ENCODE measurements at places on chromosomes 5 and 9. TPM values are rescaled to one million over a fixed set of nuclear protein-coding genes. Genes with fewer than 3 reads are reported as not detected.

- peaks cover 3% of the 10 kb centered on the region for H3K36me3 ChIP-seq
- H3K4me3 ChIP-seq: no peak overlapping the region
- H3K4me1 ChIP-seq: no peaks in the 10 kb centered on the region
- DNase-seq: no peak
Measured at GRCh38 chr9:5315187-5315923, 10.8 kb upstream of the RLN2 start.

DNA sequence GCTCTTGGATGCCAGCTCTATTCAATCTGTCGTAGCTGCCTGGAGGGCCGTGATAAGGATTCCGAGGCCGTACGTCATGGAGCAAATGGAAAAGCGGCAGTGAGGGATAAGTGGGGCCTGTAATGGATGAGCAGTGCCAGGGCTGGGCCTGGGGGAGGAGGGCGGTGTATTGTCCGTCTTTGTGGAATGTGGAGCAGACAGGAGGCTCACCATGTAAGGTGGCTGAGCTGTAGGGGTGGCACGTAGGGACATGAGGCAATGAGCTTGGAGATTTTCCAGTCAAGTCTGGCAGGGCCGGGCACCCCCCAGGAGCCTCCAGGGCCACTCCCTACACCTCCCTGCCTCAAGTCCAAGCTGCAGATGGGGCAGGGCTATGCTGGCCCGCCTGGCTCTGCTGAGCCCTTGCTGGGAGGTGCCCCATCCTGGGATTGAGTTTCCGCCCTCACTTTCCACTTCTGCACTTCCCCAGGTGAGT, 29.2 kb downstream of the NCS1 start:
- no peaks in the 10 kb centered on the region for H3K27me3 ChIP-seq
- no peaks in the 10 kb centered on the region for H3K36me3 ChIP-seq
- H3K27ac ChIP-seq: no peak overlapping the region
- no peak for DNase-seq

DNA sequence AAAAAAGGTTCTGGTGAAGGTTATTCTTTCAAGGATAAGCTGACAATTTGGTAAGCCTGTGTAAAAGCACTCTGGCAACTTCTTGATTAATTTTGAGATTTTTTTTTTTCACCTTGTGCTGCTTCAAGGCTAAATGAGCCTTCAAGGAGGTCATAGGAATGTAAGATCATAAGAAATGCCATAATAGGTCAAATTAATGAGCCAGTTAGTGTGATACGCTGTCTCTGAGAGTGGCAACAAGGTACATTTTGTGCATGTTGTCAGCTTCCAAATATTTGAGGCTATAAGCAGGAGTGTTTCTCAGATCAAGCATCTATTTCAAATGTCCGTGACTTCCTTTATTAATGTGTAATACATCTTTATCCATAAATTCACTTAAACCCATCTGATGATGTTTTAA, 72.3 kb upstream of the CDH6 start:
- no peaks in the 10 kb centered on the region for H3K36me3 ChIP-seq
- no peak overlapping the region for H3K4me3 ChIP-seq
- H3K27me3 ChIP-seq: no peaks in the 10 kb centered on the region
- no peak overlapping the region for H3K27ac ChIP-seq

Gene IFNE
- total RNA-seq: not detected
